ENCODE measurements at places on chromosomes 11 and 22.

- DNase-seq, result no peak
Measured at GRCh38 chr22:30354644-30355043, 2.0 kb downstream of the SF3A1 start.

GRCh38 chr11:124840666-124841065 lies 24.6 kb upstream of the ROBO3 start:
- no peak for DNase-seq

DNA sequence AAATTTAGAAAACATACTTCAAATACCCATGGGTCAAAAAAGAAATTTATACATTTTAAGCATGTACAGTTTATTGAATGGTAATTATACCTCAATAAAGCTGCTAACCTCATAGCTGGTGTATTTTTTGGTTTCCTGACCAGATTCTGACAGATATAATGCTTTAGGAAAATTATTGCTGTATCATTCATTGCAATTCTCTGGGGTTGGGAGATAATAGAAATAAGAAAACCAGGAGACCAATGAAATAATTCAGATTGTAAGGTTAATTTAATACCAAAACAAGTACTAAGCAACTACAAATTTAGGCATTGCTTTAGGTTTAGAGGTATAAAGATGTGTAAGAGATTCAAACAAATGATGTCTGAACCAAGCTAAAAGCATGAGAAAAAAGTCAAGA lies 120.1 kb downstream of the ENTHD1 start:
- no peak for DNase-seq

DNA sequence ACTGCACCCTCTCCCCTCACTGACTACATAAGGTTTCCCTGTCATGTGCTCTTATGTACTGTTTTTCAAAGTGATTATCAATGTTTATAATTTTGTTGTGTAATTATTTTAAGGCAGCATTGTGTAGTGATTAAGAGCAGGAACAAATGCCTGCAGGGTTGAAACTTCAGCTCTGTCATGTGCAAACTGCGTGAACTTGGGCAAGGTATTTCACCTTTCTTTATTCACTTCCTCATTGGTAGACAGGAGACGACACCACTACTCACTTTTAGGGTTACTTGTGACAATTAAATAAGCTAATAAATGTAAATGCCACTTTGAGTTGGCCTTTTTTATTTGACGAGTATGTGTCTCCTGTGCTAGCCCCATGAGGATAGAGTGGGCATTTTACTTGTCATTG lies 86.5 kb upstream of the E2F8 start:
- no peak for DNase-seq

DNA sequence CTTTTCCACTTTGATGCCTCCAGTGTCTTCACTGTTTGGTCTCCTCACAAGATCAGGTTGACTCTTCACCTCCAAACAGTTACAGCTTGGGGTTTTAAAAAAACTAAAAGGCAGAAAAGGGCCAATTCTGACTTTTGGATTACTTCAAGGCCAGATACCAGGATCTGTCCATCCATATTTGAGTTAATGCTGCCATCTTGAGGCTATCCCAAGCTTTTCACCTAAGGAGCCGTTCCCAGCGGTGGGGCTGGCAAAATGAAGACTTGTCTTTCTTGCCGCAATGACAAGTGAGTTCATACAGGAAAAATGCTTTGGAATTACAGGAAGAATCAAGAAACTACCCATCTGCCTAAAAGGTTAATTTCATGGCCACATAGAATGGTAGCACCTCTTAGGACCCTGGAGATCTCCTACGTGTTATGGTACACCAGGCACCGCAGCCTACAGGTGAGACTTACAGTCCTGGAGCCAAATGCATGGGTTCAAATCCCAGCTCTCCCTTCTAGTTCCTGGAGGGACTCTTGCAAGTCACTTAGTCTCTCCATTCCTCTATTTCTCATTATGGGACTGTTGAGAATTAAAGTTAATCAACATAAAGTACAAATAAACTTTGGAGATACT lies 6.0 kb upstream of the OR5B21 start:
- DNase-seq, result no peak

DNA sequence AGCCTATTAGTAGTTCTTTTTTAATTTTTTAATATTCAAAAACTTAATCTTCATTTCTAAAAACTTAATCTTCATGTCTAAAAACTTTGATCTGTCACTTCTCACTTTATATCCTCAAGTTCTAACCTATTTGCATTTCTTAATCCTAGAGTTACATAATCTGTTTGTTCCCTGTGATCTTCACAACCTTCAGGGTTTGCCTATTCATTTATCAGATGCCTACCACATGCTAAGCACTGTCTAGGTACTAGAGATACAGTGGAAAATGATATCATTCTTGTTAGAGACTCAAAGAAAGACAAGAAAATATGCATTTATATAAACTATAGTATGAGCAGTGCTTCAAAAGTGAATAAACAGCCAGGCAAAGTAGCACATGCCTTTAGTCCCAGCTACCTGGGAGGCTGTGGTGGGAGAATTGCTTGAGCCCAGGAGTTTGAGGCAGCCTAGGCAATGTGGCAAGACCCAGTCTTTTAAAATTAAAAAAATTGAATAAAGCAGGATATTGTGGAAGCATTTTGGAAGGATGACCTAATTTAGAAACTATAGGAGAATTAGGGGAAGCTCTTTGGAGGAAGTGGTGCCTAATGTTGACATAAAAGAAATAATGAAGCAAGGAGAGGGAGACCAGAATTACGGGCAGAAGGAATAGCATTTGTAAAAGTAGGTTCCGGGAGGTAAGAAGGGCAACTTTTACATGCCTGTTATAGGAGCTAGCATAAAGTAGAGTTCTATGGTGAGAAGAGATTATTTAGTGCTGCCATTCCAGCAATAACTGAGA lies 54.4 kb upstream of the GRK2 start:
- no peak for DNase-seq

DNA sequence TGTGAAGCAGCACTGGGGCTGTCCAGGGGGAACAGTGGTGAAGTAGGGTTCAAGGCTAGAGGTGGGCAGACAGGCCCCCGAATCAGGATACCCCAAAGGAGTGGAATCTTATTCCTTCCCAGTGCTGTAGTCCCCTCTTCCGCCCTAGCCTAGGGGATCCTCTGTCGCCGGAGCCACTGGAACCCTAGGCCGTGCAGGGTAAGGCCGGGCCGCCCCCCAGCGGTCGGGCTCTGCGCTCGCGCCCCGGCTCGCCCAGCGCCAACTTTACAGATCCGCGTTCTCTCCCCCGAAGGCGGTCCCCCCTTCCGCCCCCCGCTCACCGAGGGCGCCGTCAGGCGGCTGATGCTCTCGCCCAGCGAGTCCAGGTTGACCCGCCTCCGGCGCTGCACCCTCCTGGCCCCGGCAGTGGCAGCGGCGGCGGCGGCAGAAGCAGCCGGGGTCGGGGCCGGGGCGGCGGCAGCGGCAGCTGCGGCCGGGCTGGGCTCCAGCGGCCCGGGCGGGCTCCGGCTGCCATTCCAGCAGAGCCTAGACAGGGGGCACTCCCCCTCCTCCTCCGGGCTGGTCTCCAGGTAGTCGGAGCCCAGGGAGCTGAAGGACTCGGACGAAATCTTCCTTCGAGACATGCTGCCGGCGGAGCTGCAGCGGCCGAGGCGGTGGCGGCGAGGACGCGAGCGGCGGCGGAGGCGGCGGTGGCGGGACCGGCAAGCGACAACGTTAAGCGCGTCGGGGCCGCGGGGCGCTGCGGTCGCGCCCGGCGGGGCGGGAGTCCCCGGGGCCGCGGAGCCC lies 650 bp downstream of the GUCY1A2 start:
- DNase-seq, result peak; percentile 16
